Astrocyte of the hippocampus (primary cell): ENCODE measurements at places on chromosomes 2 and 18.

DNA sequence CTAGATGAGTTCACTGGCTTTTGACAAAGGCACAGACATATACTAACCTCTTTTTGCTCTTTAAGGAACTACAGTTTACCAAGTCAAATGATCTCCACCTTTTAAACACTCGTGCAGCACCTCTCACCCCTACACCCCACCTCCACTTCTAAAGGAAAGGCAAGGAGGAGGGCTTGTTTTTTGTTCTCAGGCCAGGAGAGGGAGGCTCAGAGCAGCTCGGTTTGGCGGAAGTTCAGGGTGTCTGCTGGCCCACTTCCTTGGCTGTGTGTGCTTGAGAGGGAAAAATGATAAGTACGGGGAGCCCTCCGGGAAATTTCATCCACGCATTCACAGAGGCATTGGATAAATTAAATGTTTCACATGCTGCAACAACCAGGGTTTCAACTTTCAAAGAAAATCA is 667.9 kb downstream of the BCL11A start:
- DNase-seq, result peak; percentile 29

- DNase-seq, result no peak
Observed at GRCh38 chr18:63559567-63560491, 17.7 kb downstream of the SERPINB12 start.

DNA sequence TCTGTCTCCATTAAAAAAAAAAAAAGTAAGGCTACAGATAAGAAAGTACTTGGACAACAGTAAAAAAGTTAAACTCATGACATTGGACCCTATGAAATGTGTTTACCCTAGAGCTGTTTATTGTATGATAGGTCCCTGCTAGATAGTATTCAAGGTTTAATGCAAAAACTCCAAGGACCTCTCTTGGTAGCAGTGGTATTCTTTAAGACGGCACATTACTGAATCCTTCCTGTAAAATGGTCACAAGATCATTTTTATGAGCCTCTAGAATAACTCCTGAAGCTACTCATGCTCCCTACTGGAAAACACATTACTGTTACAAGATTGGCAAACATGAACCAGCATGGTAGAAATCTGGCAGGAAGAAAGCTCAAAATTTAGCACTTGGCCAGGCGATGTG is 38.8 kb downstream of the GALM start:
- DNase-seq, result no peak

GRCh38 chr2:171104379-171104778 is 56.3 kb downstream of the TLK1 start:
- no peak for DNase-seq

- no peak for DNase-seq
Observed at GRCh38 chr2:65026704-65027464, 29.3 kb upstream of the CEP68 start.

DNA sequence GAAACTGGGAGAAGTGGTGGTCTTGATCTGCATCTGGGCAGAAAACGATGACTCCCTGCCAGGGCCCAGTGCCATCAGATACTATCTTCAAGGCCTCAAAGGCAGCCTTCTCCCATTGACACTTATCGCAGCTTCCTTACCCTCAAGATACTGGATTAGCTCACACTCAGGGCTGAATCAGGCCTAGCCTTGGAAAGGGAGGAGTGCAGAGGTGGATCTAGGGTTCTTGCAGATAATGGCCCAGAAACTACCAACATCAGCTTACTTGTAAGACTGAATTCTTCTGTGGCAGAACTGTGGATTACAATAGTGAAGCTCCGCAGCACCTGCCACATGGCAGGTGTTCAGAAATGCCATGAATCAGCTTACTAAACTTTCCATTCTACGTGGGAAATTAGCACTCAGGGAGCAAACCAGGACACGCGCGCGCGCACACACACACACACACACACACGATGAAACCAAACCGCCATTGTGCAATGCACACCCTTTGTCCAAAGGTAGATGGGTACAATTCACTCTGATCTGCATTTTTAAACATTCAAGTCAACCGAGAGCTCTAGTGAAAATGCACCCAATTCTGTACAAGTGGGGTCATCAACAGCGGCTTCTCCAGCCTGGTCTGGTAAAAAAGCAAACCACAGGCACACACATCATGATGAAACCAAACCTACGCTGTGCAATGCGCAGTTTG is 26.3 kb upstream of the TMEM182 start:
- DNase-seq, result peak; percentile 44

GRCh38 chr18:6363216-6363615 is 51.5 kb downstream of the L3MBTL4 start:
- DNase-seq, result no peak

DNA sequence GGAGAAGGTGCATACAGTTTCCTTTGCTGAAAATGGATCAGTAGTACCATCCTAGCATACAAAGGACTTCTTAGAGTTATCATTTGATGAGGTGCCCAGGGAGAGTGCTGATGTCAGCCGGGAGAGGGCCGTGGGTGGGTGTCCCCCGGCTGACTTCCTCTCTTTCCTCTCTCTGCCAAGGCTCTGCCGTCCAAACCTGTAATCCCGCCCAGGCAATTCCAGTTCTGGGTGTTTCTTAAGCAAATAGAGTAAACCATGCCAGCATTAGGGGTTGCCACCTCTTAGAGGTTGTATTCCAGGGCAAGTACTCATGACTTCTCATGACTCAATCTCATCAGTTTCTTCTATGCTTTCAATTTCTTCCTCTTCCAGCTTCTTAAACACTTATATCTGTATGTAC is 117.2 kb downstream of the GATA6 start:
- DNase-seq, result no peak
